ENCODE measurements at places on chromosomes 5 and 9.

DNA sequence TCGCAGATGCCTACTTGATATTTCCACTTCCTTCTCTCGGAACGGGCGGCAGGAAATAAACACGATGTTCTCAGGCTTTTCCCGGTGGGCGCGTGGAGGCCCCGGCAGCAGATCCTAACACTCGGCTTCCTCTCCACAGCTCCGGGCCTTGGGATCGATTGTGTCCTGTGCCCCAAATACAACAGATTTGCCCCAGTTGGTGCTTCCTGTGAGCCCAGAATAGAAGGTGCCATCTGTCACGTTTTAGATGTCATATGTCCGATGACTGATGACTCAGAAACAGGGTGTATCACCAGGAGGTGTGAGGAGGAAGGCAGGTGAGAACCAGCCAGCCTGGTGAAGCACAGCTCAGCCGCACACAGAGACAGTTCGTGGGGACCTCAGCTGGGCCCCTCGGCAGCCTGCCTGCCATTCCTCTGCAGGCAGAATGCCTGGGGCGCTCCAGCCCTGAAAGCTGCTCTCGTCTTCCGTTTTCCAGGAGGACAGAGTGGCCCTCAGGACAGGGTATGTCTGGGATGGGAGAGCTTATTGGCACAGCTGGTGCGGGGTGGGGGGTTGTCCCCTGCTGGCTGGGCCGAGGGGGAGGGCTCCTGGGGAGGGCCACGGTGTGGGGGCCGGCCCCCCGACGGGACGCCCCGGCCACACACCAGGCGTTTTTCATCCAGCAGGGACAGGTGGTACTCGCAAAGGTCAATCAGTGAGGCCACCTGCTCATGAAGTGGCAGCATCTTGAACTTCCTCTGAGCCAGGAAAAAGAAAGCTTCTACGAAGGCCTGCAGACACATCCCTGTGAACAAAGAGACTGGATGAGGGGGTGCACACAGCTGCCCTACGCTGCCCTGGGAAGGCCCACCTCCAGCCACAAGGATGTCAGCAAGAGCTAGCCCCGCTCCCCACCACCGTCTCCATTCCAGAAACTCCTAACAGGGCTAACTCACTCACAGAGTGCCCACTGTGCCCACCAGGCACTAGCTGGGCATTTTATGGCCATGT is 171.0 kb downstream of the DAB2IP start:
- no peak for DNase-seq

DNA sequence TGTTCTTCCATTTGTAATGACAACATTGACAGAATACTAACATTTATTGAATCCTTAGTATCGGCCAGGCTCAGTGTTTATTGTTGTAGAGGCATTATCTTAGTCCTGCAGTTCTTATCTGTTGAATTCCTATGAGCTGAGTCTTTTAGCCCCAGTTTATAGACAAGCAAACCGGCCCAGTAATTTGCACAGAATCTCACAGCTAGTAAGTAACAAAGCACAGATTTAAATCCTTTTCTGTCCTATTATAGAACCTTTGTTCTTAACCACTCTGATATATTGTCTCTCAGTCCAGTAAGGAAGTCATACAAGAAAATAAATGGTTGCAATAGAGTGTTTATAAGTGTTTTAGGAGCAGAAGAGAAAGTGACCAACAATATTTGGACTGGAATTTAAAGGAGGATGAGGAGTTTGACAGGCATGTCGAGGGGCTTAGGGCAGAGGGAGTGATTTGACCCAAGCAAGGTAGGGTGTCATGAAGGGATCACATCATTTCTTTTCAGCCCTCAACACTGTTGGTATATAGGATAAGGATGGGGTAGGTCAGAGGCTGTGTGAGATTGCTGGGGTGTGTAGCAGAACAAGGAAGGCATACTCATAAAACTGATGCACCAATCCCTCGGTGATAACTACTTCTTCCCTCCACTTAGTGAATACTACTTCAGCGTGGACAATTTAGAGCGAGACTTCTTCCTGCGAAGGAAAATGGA is 39.5 kb downstream of the LARP1 start:
- peak; percentile 30 for DNase-seq

- no peak for DNase-seq
Measured at GRCh38 chr9:97474372-97474925, 27.0 kb upstream of the TMOD1 start.

DNA sequence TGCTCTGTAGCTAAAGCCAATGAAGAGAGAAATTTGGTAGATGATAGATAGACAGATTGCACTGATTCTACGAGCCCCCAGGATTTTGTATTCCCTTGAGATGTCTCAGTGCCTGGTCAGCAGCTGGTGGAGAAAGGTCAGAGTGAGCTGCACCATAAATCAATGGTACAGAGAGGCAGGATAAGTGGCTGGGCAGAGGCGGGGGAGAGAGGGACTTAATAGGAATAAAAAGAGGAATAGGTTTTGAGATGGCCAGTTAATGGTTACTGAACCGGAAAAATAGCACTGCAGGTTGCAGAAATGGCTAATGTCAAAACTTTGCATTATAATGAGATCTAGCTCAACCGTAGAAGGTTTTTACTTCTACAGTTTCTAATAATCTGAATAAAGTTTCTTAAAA is 47.9 kb upstream of the SLC12A2 start:
- no peak for DNase-seq

- DNase-seq, result no peak
Measured at GRCh38 chr5:77259476-77259875, 49.0 kb downstream of the PDE8B start.

- no peak for DNase-seq
Measured at GRCh38 chr9:281741-282645, 67.3 kb downstream of the DOCK8 start.

- no peak for DNase-seq
Measured at GRCh38 chr5:6774721-6775204, 61.5 kb downstream of the TENT4A start.

DNA sequence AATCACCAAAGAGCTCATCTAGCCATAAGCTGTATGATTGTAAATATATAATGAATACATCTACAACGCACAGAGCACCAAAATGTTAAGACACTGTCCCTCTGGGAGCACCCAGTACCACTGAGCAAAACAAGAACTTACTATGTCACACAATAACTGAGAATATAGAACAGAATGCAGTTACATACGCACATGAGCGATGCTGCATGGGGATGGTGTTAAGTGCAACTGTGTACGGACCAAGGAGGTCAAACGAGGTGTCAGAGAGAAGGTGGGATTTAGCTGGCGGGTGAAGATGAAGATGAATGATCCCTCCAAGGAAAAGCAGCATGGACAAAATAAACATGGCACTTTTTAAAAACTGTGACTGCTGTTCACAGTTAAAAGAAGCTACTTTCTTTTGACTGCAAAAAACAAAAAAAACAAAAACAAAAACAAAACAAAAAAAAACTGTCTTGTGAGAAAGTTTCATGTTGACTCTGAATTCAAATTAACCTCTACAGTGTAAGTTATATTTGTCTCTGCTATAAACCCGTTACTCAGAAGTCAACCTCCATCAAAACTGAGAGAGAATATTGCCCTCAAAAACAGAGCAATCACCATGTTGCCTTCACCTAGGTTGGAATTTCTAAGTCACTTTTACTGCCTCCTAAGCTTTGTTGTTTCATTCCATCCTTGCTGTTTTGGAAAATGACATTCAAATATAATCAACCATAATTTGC is 169.6 kb upstream of the GNA14 start:
- DNase-seq, result no peak

- DNase-seq, result no peak
Measured at GRCh38 chr5:133618141-133618540, 5.8 kb upstream of the FSTL4 start.

DNA sequence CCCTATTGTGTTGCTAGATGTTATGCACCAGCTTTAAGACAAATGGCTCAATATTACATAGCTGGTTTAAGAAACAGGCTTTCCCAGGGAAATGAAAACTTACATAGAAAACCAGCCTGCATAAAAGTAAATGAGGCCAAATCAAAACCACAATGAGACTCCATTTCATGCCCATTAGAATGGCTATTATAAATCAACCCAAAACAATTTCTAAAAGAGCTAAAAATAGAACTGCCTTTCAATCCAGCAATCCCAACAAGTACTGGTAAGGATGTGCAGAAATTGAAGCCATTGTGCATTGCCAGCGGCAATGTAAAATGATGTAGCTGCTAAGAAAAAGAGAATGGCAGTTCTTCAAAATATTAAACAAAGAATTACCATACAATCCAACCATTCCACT is 1170.0 kb upstream of the CDH9 start:
- DNase-seq, result no peak

DNA sequence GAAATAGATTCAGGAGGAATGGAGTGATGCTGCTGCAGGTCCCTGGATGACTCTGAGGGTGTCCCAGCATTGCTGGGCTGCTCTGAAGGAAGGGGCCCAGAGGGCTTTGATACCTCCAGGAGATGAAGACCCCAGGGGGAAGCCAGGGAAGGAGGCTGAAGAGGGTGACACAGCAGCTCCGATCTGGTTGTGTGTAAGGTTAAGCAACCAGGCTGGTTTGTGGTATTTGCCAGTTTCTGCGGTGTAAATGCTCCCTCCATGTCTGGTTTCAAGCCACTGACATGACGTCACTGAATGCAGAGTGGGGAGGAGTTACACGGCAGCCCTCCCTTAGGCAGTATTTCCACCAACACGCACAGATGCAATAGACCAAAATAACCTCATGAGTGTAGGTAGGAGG is 40.0 kb upstream of the ORM1 start:
- DNase-seq, result peak; percentile 71

- no peak for DNase-seq
Measured at GRCh38 chr9:92706218-92706940, 36.4 kb upstream of the IPPK start.

DNA sequence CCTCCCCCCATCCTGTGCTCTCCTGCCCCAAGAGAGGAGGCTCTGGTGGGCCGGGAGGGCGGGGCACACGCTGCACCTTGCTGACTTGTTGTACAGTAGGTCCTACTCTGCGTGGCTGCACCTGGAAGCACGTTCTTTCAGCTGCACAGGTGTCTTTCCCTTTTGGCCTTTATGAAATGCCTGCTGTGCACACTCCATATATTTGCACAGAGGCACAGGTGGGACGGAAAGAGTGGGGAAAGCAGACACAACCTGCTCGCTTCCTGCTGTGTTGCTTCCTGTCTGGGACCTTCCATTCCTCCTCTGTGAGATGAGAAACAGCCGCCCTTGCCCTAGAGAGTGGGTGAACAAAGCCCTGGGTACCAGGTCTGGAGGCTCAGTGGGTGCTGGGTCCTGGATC is 4.8 kb downstream of the USP20 start:
- DNase-seq, result no peak

DNA sequence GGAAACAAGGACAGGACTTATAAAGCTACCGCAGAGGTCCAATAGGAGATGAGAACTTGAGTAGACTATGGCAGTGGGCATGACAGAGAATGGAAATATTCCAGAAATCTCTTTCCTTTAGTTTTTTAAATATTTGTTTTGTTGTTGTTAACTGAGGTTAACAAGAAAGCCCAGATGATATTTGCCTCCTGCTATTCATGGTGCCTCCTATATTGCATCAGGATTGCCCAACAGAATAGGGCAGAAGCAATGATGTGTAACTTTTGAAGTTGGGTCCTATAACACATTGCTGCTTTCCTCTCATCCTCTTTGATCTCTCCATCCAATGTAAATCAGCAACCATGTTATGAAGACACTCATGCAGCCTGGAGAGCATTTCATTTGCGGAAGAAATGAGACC is 42.8 kb downstream of the PDE4D start:
- DNase-seq, result no peak

- DNase-seq, result no peak
Measured at GRCh38 chr5:173318881-173319620, 9.2 kb downstream of the STC2 start.

GRCh38 chr9:22045423-22045822 is 36.3 kb upstream of the CDKN2B start:
- no peak for DNase-seq

DNA sequence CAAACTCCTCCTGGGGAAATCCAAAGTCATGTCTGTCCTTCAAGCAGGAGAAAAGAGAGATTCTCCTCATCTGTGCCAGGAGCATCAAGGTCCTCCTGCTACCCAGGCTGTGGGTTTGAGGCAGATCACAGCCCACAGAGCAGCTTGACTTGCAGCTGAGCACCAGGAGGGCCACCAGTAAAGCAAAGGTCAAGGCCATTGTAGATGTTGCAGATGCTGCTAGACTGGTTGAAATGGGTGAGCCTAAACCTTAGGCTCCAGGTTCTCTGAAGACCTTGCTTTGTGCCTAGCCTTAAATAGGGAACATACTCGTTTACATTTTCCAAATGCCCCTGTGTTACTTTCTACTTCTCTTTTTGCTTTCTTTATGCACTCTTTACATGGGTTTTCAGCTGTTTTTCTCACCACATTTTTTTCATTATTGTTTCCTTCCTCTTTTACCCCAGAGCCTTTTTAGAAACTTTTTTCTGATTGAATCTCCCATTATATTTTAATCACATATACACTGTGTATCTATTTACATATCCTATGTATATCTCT is at the start of gene IFNA2:
IFNA2 (minus strand) TSS at position 268 of the 540 bp plus-strand sequence; CDS start at position 199, 69 bp downstream.
- no peak for DNase-seq

Measured in amniotic stem cell (primary cell).